ENCODE measurements at places on chromosomes 4 and X.

DNA sequence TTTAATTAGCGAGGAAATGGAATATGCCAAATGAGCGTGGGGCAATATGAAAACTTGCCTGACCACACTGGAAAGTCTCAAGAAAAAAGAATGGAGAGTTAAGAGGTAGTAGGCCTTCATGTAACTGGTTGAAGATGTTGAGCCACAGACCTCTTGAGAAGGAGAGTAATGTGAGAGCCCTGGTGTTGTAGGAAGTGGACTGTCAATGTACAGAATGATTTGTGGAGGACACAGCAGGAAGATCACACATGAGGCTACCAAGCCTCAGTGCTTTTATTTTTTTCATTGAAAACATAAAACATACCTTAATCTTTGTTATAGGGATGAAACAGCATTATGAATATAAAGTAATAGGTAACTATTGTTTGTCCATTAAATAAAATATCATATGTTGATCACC is 331.6 kb downstream of the UNC5C start:
- no peak for DNase-seq

DNA sequence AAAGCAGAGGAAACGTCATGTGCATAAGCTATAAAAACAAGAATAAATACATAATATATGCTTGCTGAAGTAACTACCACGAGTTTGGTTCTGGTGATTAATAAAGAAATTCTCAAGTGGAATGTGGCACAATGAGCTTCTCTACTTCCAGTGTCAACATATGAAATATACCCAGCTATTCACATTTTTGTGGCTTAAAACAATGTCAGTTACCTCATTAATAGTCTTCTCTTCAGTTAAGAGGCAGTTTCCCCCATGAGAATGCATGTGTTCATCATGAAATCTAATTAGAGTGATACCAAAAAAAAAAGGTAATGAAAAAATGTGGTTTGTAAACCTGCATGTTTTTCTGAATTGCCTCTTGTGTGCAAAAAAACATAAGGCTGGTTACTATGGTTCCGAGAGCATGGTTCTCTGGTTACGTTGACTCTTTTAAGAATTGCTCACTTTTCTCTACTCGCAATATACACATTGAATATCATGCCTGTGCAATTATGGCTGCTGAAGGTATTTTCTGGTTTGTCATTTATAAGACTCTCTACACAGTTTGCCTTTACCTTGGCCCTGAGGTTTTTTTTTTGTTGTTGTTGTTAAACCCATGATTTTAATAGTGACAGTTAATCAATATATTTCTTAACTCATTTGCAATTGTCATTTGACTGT is 108.2 kb downstream of the PCDH7 start:
- DNase-seq = no peak

GRCh38 chr4:117429506-117429905 is 344.1 kb upstream of the TRAM1L1 start:
- no peak for DNase-seq

DNA sequence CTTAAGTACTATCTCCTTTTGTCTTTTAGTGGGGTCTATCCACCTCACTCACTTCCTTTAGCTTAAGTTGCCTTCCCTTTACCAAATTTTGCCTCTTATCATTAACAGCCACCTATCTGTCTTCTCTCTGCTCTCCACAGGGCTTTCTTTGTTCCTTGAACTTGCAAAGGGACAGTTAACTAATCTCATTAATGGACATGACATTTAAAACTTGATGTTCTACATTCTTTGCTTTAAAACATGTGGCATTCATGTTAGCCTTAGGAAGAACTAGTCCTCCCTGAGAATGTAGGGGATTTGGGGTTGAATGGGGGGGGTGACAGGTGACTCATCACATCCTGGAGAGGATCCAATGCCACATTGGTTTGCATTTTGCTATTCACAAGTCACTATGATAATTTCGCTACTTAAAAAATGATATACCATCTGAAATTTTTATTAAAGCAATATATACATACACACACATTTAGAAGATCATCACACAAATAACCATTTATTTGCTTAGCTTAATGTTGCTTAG is 41.0 kb upstream of the DMD start:
- no peak for DNase-seq

DNA sequence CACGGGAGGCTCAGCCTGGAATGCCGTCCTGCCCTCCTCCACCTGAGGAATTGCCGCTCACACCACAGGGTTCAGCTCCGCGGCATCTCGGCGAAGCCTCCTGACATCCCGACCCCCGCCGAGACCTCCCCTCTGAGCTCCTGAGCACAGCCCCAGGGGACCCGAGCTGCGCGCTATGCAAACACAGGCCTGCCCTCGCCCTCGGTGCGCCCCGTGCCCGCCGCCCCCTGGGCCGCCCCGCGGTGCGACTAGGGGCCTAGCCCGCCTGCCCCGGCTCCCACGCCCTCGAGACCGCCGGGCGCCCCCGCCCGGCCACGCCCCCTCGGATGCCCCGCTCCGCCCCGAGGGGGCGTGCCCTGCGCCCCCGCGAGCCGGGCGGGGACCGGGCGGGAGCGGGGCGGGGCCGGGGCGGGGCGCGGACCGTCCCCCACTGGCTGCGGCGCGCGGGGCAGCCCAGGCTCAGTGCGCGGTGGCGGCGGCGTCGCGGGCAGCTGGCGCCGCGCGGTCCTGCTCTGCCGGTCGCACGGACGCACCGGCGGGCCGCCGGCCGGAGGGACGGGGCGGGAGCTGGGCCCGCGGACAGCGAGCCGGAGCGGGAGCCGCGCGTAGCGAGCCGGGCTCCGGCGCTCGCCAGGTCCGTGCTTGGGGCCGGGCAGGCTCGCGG is at the start of gene FGFR3:
TSS of gene FGFR3 (plus strand) at position 462 of the 664 bp plus-strand sequence. CDS start 642 bp downstream, outside the sequence.
- DNase-seq = no peak

DNA sequence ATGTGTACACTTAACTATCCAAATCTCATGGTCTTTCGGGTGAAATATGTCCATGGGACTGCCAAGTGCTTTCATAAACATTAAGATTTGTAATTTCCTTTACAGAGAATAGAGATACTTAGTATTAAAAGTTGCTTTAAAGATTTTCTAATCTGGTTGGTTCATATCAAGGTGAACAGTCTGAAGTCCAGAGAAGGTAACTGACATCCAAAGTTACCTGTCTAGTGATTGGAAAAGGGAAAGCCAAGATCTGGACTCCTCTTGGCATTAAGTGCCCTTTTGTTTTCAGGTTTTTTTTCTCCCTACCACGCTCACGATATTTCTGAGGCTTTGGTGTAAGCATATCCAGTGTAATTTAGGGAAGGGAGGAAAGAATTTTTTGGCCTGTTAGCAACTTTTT is 5.0 kb downstream of the SMAD1 start:
- DNase-seq = no peak

GRCh38 chr4:53763813-53764597 is 172.7 kb upstream of the LNX1 start:
- DNase-seq = no peak
